ENCODE measurements at places on chromosomes 3 and 15.
A peak's percentile ranks its signal among the peaks of the same experiment; 100 is the strongest.

DNA sequence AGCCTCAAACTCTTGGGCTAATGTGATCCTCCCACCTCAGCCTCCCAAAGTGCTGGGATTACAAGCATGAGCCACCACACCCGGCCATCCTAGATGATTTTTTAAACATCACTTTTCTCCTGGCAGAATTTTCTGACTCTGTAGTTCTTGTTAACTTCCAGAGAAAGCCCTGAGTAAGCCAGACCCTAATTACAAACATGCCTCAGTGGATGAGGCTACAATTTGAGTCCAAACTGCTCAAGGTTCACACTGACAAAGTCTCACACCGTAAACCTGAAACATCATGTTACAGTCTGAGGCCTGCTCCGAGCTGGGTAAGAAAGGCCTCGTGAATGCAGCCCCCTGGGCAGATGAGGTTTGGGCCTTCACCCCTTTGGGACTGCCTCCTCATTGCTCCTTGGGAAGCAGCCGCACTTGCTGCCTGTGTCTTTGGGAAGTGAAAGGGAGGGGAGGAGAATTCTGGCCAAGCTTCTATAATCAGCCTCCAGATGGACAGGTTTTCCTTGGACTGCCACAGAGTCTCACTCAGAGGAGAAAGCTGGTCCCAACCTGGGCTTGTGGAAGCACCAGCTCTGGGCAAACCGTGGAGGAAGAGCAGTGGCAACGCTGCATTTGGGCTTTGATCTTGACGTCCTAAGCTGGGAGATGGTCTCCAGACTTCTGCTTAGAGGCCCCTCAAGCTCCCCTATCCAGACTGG is 46.0 kb downstream of the CA12 start:
- no peak for DNase-seq

DNA sequence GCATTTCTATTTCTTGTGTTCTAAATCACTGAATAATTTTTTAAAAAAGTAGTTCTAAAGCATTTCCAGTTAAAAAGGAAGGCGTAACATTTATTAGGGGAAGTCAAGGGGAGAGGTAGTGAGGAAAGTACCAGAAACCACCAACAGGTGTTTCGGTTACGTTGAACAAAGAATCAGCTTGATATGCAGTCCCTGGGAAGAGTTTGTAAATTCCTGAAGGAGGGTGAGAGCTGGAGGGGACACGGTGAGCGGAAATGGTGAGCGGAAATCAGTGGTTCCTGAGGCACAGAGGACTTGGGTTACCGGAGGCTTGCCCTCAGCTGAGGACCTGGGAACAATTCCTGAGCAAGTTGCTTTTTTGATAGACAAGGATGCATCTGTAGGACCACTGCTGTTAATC is 17.8 kb downstream of the MAP2K1 start:
- no peak for DNase-seq

DNA sequence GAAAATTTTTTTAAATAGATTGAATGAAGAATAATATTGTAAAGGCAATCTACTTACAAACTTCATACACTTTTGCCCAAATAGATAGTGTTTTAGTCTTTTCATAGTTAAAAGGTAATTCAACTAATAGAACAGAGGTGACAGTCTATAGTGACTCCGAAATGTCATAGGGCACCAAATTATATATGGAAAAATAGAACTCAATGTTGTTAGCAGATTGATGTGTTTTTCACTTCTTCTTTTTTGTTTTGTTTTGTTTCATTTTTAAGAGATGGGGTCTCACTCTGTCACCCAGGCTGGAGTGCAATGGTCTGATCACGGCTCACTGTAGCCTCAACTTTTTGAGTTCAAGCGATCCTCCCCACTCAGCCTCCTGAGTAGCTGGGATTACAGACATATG is 721 bp downstream of the CSTA start:
- DNase-seq = no peak

GRCh38 chr3:123344907-123345594 is 103.8 kb downstream of the ADCY5 start:
- no peak for DNase-seq

GRCh38 chr15:50876989-50877360 is 31.5 kb upstream of the AP4E1 start:
- peak; percentile 29 for DNase-seq

- DNase-seq = no peak
Measured at GRCh38 chr15:55530861-55531313, 22.9 kb upstream of the DNAAF4 start.

DNA sequence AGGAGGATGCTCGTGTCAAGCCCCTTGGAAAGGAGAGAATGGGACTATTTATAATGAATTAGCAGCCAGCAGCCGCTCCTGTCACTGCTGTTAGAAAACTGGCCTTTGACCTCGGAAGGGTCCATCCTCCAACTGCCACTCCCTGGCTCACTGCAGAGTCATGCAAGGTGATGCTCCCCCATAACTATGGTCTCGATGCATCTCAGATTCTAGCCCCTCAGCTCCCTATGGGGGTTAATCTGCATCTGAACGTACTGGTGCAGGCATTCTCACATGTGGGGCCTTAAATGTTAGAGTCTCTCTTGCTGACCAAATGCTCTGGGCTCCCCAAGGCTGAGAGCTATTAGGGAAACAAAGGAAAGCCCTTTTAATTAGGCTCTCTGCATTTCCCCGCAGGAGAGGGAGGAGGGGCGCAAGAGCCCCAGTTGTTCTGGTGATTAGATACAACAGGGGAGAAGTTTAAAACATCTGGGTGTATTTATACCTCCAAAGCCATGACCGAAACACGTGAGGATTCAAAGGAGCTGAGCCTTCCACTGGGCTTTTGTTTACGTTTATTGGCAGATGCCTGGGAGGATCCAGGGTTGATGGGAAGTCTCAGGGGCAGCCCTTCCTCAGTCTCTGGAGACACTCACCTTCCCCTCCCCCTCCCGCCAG is 182.5 kb downstream of the OPA1 start:
- no peak for DNase-seq

GRCh38 chr3:4174791-4175190 is 128.4 kb upstream of the SETMAR start:
- DNase-seq = no peak

DNA sequence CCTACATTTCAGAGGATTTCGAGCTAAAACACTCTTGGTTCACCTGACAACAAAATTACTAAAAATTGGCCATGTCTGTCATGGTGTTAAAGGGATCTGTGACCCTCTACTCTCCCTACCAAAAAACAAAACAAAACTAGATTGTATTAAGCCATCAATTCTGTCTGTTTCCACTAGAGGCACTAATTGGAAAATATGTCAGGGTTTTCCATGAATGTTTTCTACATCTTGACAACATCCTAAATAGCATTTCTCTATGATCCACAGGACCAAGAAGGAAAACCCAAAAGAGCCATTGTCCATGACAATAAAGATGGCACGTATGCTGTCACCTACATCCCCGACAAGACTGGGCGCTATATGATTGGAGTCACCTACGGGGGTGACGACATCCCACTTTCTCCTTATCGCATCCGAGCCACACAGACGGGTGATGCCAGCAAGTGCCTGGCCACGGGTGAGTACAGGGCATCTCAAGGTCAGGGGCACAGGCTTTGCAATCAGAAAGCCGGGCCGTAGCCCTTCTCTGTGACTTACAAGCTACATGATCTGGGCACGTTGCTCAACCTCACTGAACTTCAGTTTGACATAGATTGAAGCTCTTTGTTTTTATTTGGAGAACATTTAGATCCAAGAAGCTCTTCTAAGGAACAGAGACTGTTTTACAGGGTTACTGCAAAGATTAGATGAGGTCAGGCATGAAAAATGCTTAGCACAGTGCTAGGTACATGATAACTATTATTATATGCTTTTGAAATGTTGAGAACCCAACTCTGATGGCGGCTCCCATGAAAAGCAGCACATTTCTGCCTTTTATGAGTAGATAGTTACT is 74.8 kb downstream of the DNASE1L3 start:
- no peak for DNase-seq

- DNase-seq = no peak
Measured at GRCh38 chr15:59963925-59964324, 40.2 kb upstream of the FOXB1 start.

GRCh38 chr3:13519006-13519791 is 29.7 kb upstream of the FBLN2 start:
- no peak for DNase-seq

- DNase-seq = no peak
Measured at GRCh38 chr15:93482731-93483130, 393.7 kb upstream of the RGMA start.

GRCh38 chr15:41417418-41418195 is 712 bp downstream of the RTF1 start:
- no peak for DNase-seq

DNA sequence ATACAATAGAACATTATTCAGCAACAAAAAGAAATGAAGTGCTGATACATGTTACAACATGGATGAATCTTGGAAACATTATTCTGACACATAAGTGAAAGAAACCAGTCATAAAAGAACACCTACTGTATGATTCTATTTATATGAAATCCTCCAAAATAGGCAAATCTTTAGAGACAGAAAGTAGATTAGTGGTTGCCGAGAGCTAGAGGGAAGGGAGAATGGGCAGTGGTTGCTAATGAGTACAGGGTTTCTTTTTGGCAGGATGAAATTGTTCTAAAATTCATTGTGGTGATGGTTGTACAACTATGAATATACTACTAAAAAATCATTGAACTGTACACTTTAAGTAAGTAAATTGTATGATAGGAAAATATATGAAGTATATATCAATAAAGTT is 6.3 kb upstream of the LRRC58 start:
- DNase-seq = no peak

DNA sequence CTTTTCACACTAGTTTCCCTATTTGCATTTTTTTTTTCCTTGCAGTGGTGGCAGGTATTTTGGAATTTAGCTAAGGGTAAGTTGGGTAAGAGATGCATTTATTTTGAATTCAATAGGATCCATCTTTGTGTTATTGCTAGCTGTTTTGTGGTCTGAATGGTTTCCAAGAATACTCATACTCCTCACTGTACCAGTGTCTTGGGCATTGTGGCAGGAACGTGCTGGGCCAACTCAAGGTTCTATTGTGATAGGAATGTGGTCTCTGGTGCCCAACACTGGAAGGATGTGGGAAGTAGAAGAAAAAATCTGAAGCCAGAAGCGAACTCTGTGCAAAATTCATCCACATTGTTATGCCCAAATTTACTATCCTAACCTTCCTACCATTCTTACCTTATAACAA is 135.6 kb downstream of the RBMS3 start:
- no peak for DNase-seq

- no peak for DNase-seq
Measured at GRCh38 chr3:73653351-73653750, 28.6 kb upstream of the PDZRN3 start.

GRCh38 chr15:87599616-87600015 is 656.9 kb downstream of the NTRK3 start:
- no peak for DNase-seq

DNA sequence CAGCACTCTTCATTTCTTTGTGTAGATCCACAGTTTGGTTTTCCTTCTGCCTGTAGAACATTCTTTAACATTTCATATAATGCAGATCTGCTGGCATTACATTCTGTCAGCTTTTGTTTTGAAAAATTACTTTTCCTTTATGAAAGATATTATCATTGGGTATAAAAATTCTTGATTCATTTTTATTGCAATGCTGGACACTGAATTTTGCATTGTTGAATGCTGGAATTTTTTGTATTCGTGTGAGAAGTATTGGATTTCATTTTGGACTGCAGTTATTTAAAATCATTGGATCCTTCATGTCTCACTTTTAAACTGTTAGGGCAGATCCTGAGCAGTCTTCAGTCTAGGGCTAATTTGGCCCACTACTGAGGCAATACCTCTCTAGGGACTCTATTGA is 67.1 kb downstream of the SNRK start:
- DNase-seq = no peak

GRCh38 chr3:128266453-128266852 is 113.2 kb downstream of the EEFSEC start:
- no peak for DNase-seq

GRCh38 chr3:158539414-158540014 is 31.5 kb upstream of the MLF1 start:
- DNase-seq = no peak

GRCh38 chr15:63469190-63469589 is 35.2 kb upstream of the USP3 start:
- no peak for DNase-seq

DNA sequence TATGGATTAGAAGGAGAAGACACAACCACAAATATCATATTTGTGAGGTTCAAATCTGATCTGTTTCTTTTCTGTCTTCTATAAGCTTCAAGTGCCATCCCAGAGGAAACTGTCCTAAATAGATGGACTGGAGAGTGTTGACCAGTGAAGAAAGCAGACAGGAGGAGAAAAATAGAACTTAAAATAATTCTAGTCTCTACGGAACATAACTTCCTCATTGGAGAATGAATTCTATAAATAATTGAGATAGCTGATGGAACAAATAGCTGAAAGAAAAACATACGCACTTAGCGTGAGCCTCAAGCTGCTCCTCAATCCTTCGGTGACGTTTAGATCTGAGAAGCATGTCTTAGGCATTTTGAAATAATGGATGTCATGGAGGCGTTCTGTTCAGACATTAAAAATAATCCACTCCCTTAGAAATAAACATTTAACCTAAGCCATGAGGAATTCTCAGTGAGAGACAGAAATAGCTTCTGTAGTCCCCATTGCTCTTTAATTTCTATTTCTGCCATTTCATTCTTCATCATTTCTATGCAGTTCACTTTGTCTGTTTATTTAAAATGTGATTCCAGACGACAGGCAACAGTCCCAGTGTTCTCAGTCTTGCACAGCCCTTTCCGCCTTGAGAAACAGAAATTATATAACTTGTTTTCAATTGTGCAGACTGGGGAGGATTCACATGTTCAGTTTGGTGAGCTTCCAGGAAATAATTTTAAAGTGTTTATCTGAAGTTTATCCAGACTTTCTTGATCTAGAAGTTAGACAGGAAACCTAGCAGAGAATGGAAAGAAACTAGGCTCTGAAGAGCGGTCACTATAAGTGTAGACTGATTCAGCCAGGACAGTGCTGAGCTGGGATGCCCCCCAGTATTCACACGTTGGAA is 97.3 kb downstream of the NR1D2 start:
- DNase-seq = no peak

- DNase-seq = no peak
Measured at GRCh38 chr15:55707951-55708350, 35.0 kb downstream of the PRTG start.

DNA sequence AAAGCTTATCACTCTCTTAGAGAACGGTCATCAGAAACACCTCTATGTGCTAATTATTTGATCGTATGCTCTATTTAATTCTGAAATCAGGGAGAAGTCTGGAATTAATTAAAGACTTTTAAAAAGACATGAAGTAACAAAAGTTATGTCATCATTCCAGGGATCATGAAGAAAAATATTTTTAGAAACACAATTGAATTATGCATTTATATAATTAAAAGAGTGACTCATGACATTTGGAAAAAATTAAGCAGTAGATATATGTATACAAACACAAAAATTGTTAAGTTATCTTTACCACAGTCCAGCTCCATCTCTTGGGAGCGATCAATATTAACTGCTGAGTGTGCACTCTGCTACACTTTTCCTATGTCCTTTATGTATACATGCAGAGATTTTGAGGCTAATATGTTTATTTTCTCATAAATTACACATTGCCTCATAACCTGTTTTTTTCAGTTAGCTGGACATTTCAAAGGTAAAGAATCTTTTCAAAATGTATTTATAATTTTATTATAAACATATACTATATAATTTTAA is 717.7 kb downstream of the GBE1 start:
- no peak for DNase-seq

All from stimulated activated CD4-positive, alpha-beta T cell treated with anti-CD3 and anti-CD28 coated beads, Interleukin-1b, Interleukin-23, amount 100 ng/mL, for 1 hour (primary cell).